ENCODE measurements at places on chromosomes 7 and 10.

DNA sequence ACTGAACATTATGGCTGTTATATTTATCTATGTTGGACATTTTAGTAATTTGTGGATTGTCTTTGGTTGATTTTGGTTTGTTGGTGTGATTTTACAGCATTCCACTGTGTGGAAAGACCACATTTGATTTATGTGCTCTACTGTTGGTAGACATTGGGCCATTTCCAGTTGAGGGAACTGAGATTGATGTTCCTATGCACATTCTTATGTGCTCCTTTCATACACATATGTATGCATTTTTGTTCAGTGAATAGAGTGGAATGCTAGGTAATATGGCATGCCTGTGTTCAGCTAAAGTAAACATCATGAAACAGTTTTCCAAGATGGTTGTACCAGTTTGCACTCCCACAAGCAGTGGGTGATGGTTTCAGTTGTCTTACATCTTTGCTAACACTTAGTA lies 15.1 kb downstream of the CACNB2 start:
- no peak for DNase-seq

- DNase-seq, result no peak
Measured at GRCh38 chr10:96501985-96502384, 11.7 kb downstream of the TLL2 start.

DNA sequence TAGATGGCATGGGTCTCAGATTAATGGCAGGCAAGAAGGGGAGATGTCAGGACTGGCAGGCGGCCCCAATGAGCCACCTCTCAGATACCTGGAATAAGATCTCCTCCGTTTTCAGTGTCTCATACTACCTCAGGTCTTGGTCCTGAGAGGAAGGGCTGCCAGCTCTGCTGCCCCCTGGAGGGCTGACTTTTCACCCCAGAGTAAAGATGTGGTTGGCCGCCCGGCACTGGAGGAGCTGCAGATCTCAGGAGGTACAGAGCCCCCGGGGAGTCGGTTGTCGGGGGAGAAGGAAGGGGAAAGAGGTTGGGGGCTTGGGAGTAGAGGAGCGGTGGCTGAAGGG lies 642 bp upstream of the COL13A1 start:
- no peak for DNase-seq

DNA sequence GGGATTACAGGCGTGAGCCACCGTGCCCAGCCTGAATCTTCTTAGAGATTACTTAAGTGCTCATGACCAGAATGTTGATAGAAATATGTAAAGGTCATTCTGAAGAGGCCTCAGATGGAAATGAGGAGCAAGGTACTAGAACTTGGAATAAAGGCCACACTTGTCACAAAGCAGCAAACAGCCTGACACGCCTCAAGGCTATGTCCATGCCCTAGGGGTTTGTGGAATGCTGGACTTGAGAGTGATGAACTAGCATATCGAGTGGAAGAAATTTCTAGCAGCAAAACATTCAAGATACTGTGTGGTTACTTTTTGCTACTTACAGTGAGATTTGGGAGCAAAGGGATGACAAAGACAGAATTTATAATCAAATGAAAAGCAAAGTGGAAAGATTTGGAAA lies 39.0 kb downstream of the ZNF438 start:
- DNase-seq, result no peak

DNA sequence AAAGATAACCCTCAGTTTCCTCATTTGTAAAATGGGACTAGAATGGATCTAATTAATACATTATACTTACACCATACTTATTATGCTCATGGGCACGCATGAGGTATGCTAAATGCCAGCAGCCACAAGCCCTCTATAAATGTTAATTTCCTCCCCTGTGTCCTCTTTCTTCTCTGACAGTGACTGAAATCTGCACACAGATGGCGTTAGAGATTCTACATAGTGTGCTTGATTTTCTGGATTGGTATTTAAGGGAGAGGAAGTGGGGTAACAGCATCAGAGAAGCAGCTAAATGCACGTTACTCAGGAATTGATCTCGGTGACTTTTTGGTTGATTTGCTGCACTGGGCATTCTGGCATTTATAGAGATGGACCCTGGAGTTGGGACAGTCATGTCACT lies 568.5 kb downstream of the CALN1 start:
- no peak for DNase-seq

DNA sequence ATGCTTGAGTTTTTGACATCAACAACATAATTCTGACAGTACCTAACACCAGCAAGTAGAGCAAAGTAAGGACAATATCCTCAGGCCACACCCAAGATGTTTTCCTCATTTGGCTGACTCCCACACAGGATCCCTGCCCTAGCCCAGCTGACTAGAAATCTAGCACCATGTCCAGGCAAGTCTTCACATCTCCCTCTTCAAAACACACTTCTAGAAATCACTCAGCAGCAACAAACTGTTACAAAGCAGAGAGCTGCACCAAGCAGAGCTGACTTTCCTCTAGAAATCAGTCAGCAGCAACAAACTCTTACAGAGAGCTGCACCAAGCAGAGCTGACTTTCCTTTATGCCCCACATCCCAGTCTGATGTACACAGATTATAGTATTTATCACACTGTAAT lies 7.7 kb downstream of the TMEM168 start:
- DNase-seq, result no peak

- no peak for DNase-seq
Measured at GRCh38 chr10:100683004-100683403, 62.4 kb upstream of the PAX2 start.

Data from stimulated activated CD4-positive, alpha-beta T cell treated with anti-CD3 and anti-CD28 coated beads, Interleukin-1b, Interleukin-23, amount 100 ng/mL, for 24 hours (primary cell).